ENCODE measurements at places on chromosomes 7 and 10.

DNA sequence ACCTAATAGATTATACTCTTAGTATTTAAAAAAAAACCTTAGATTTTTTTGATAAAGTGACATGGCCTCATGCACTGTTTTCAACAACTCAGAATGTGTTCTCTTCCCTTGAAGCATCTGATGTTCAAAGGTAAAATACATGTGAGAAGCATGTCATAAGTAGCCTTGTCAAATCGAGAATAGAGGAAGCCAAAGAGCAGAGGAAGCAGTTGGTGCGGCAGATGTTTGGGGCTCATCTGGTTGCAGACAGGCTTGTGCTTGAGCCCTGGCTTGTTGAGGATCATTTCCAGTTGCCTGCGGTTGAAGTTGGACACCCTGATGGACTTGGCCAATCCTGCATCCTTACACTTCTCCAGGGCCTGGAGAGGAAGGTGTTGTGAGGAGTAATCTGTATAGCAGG is 59.2 kb downstream of the AKR1E2 start:
- DNase-seq = no peak

DNA sequence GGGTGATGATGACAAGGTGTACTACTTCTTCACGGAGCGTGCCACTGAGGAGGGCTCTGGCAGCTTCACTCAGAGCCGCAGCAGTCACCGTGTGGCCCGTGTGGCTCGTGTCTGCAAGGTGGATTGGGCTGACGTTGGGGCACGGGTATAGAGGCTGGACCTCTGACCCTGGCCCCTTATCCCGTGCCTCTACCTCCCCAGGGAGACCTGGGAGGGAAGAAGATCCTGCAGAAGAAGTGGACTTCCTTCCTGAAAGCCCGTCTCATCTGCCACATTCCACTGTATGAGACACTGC is 8.4 kb downstream of the MRPL43 start:
- DNase-seq = no peak

DNA sequence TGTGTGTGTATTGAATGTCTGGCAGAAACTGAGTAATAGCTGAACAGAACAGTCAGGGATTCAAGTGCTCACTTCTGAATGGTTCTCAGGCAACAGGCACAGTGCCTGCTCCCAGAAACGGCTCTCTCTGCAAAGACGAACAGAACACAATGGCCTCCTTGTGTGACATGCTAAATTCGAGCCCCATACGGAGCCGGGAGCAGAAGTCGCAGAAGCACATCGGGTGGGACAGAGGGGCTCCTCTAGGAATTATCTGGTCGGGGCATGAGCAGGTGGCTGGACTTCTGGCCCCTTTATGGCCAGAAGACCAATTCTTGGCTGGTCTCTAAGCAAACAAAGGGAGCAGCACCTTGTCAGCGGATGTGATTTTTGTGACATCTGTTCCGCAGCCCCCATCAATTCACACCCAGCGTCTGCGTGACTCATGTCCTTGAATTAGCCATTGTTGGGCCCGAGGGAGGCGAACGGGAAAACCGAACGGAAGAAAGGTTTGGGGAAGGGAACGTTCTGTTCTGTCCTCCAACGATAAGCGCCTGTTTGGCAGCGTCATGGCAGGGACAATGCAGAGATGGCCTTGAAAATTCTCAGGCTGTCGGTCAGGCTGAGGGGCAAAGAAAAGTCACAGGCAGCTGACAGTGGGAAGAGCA is 47.3 kb upstream of the NPTX2 start:
- no peak for DNase-seq

DNA sequence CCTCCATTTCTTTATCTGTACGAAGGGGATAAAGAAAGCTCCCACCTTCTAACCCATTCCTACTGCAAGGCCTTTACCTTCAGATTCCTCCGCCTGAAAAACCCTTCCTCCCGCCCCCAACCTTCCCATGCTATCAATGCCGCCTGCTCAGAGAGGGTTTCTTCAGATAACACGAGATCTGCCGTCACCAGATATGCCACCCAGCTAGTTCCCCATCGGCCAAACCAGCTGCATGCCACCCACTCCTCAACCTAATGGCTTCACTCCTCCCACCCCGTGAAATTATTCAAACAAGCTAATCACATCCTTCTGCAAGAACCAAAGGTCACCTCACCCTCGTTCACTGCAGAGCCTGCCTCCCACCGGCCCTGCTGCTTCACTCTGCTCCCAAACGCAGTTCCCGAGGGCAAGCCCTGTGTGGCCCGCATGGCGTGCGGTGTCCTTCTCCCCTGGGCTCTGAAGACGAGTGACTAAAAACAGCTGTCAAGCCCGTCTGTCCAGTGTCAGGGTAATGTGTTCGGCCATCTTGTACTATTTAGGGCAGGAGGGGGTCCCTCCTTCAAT is 46.8 kb upstream of the TMEM213 start:
- DNase-seq = no peak

DNA sequence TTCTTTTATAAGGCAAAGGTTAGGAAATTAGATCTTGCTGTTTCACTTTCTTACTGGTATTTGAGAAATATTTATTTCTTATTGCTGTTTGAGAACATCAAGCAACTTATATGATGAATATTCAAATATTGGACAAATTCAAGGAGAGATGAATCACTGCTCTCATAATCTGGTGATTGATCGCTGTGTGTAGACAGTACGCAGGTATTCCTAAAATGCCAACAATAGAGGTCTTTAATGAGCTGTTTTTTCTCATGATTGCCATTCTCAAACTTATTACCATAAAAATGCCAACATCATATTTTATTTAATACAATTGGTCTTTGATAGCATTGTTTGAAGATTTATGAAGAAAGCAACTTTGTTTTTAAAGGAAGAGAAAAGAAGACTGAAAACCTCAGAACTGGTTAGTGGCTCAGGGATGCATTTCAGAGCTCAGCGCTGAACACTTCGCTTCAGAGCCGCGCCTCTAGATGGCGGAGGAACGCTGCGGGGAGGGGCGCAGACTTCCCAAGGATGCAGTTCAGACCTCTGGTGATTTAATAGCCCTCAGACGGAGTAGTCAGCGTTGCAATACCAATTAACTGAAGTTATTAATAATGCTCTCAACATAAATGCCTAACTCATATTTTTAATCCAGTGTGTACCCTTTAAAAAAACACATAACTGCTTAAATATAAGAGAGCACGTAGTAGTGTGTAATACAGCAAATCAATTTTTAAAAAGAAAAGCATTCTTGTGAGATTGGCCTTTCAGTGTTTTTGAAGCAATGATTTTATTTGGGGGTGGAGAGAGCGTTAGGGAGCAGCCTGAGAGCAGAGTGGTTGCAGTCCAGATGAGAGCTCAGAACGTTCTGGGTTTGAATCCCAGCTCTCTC is 38.5 kb upstream of the STEAP4 start:
- no peak for DNase-seq

DNA sequence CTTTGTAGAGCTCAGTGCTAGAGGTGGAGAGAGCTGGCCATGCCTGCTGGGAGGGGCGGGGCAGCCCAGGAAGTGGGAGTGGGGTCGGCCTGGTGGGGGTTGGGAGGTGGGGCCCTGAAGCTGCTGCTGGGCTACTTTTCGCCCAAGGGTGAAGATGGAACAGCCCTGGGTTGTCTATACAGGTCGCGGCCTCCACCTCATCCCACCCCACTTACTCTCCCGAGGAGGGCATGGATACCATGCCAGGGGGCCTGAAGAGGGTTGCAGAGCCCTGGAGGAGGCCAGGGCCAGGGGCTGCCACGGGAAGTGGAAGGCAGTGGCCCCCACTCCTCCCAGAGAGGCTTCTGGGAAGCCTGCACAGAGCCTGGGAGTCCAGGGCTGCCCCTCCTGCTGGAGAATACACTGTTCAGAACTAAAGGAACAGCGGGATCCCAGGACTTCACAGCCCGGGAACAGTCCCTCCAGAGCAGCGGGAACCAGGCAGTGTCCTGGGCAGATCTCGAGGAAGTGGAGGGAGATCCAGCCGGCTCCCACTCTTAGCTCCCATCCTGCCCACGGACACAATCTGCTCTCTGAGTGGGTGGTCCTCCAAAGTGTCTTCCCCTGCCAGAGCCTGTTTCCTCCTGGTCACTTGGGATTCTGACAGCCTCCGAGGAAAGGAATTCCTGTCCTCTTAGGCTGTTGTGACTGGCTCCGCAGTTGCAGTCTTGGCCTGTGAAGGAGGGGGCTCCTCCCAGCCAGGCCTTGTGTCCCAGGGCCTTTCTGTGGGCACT is 23.5 kb downstream of the MAT1A start:
- DNase-seq = no peak

DNA sequence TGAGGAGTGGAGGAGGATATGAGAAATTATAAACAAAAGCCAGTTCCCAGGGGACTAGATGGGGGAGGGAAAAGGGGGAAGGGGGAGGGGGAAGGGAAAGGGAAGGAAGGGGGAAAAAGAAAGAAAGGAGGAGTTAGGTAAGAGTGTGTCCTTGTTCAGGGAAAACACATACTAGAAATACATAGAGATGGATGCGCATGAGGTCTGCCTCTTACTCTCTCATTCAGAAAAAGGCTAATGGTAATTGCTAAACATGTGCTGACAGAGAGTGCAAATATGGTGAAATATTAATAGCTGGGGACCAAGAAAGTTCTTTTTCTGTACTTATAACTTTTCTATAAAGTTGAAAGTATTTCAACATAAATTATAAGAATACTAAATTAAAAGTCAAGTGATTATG is 64.5 kb downstream of the ZFAND4 start:
- no peak for DNase-seq

Measured in activated T-helper 1 cell treated with anti-CD3 and anti-CD28 coated beads, Interleukin-12 subunit alpha, Interleukin-12 subunit beta, Interleukin-2, Interleukin-4 antibody, amounts not matched to agents 30 ng/mL and 10 ng/mL and 1 ng/mL, durations not matched to agents 14 hours and 24 hours and 36 hours (primary cell).